ENCODE measurements at places on chromosomes 12 and 14.

DNA sequence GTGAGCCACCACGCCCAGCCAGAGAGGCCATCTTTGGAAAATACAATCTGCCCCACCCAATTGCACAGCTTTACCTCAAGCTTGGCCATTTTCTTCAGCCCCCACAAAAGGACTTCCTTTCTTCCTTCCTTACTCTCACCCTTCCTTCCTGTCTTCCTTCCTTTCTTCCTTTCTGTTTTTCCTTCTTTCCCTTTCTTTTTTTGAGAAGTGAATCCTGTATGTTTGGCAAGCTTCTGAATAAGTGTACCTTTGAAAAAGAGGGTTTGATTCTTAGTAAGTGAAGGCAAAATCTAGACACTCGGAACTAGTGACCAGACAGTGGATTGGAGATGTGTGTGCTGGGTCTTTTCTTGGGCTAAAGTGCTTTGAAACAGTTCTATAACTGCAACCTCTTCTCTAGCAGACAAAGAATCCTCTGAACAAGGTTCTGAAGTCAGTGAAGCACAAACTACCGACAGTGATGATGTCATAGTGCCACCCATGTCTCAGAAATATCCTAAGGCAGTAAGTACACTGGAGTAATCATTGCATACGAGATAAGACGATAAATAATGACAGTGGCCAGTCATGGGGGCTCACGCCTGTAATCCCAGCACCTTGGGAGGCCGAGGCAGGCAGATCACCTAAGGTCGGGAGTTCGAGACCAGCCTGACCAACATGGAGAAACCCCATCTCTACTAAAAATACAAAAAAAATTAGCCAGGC lies 49.5 kb downstream of the SUPT16H start:
- DNase-seq: no peak

DNA sequence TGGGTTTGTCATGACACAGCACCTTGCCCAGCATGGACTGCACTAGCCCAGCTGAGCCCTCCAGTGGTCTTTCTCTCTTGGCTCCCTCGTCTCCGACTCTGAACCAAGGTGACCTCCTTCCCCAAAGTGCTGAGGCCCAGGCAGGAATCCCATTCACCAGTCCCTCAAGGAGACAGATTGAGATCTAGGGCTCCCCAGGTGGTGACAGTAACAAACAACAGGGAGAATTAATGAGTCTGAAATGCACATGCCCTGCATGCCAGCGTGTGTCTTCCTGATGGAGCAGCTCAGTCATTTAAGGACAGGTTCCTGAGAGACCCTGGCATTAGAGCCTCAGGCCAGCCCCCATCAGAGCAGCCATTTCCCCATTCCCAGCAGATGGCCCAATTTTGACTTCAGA lies 51.4 kb upstream of the OAS1 start:
- no peak for DNase-seq

GRCh38 chr14:72483311-72483710 lies 410.6 kb downstream of the DPF3 start:
- no peak for DNase-seq

DNA sequence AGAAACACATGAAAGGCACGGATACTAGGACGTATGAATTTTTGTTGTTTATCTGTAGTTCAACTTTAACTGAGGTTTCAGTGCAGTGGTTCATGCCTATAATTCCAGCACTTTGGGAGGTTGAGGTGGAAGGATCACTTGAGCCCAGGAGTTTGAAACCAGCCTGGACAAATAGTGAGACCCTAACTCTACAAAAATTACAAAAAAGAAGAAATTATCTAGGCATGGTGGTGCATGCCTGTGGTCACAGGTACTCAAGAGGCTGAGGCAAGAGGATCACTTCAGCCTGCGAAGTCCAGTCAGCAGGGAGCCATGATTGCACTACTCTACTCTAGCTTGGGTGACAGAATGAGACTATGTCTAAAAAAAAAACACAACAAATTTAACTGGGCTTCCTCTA lies 8.0 kb downstream of the KRT6B start:
- no peak for DNase-seq

GRCh38 chr12:111457577-111457976 lies 51.9 kb downstream of the SH2B3 start:
- no peak for DNase-seq

- DNase-seq: no peak
Measured at GRCh38 chr14:98923596-98923995, 348.4 kb downstream of the BCL11B start.

GRCh38 chr12:123171967-123172366 lies 21.1 kb upstream of the PITPNM2 start:
- no peak for DNase-seq

GRCh38 chr12:114636723-114637480 lies 47.1 kb downstream of the TBX3 start:
- DNase-seq: no peak

DNA sequence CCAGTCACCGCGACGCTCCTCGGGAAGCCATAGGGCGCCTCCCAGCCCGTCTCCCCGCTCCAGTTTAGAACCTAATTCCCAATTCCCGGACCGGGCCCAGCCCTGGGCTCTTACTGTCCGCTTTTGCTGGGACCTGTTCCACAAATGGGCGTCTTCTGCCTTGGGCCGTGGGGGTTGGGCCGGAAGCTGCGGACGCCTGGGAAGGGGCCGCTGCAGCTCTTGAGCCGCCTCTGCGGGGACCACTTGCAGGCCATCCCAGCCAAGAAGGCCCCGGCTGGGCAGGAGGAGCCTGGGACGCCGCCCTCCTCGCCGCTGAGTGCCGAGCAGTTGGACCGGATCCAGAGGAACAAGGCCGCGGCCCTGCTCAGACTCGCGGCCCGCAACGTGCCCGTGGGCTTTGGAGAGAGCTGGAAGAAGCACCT lies 797 bp downstream of the UNG start:
- no peak for DNase-seq

GRCh38 chr12:54374562-54375258 lies 9.8 kb downstream of the ZNF385A start:
- no peak for DNase-seq

GRCh38 chr14:61525293-61526011 lies 169.9 kb upstream of the HIF1A start:
- DNase-seq: peak; percentile 35

GRCh38 chr12:54585243-54585642 lies 3.2 kb downstream of the PPP1R1A start:
- no peak for DNase-seq

- DNase-seq: no peak
Measured at GRCh38 chr14:22007363-22007762, 333.7 kb upstream of the OR4E1 start.

DNA sequence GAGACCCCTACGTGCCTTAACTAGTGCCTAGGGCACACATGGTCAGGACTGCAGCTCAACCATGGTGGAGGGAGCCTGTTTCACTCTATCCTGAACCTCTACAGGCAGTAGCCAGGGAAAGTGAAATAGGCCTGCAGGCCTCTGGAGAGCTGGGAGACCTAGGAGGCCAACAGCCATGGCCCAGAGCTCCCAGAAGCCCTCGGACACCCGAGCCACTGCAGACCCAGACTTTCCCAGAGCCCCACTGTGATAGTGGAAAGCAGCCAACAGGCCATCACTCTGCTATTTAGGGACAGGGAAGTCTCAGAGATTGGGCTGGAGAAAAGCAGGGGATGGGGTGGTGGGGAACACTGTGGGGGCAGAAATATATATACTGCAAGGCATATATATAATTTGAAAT lies 56.5 kb upstream of the ZFP36L1 start:
- DNase-seq: no peak

- no peak for DNase-seq
Measured at GRCh38 chr12:98437806-98438595, 77.4 kb upstream of the TMPO start.

DNA sequence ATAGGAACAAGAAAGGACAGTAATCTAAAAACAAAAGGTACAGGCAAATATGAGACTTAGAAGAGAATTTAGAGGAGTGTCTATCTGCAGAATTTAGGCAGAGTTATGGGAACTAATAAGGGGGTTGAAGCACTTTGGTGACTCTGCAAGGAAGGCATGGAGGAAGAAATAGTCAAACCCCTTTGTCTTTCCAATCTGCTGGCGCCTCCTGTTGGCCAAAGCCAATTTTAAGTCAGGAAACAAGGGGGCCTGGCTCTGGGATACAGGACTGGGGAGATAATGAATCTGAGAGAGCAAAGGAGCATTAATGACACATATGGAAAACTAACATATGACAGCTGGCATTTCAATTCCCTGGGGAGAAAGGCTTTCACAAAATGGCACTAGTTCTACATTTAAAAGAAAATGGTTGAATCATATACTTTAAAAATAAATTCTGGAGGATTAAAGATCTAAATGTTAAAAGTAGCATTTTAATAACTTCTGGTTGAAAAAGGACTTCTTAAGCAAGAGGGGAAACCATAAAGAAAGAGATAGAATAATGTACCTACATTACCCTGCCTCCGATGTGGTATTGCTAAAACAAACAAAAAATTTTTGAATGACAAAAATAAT lies 48.5 kb upstream of the CSRP2 start:
- DNase-seq: no peak

- no peak for DNase-seq
Measured at GRCh38 chr12:75850721-75851462, 180.7 kb downstream of the PHLDA1 start.

- no peak for DNase-seq
Measured at GRCh38 chr12:114701553-114701952, 17.6 kb upstream of the TBX3 start.
